ENCODE measurements at places on chromosomes 6 and 20. TPM values are rescaled to one million over a fixed set of nuclear protein-coding genes. Genes with fewer than 3 reads are reported as not detected.

- ATAC-seq, result no peak
These were observed 11.5 kb downstream of the APCDD1L start for GRCh38 chr20:58503668-58504067.

- ATAC-seq, result no peak
These were observed 19.5 kb downstream of the TMEM151B start for GRCh38 chr6:44289726-44290260.

GRCh38 chr6:33856655-33857054 is 52.9 kb upstream of the MLN start:
- ATAC-seq, result no peak

- ATAC-seq, result no peak
These were observed 42.8 kb downstream of the METTL24 start for GRCh38 chr6:110315207-110315868.

GRCh38 chr6:7006515-7007191 is 101.1 kb upstream of the RREB1 start:
- no peak for ATAC-seq

DNA sequence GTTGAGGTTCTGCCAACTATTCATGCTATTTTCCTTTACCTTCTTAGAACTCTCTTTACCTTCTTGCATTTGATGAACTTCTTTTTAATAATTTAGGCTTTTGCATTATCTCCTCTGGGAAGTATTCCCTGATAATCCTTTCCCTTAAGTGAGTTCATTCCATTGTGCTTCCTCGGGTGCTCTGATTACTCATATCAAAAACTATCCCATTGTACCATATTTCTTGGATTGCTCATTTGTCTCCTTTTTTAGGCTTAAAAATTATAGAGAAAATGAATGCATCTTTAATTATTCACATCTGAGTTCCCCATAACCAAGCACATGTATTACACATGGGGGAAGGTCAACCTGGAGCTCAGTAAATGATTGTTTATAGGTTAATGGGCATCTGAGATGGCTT is 2.5 kb downstream of the CALHM4 start:
- ATAC-seq, result no peak

DNA sequence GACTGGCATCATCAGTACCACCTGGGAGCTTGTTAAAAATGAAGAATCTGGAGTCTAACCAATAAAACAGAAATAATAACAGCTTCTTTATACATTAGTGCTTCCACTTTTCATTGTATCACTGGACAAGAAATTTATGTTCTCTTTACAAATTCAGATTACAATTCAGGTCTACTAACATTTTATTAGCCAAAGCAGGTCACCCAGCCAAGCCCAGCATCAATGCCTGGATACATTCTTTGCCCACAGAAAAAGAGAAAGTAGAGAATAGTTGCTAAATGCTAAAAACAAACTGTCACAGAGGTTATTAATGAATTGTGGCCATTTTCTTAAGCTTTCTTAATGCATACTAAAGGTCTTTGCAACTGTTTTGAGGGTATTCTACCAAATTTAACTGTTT is 458.3 kb downstream of the BTBD3 start:
- ATAC-seq, result no peak

DNA sequence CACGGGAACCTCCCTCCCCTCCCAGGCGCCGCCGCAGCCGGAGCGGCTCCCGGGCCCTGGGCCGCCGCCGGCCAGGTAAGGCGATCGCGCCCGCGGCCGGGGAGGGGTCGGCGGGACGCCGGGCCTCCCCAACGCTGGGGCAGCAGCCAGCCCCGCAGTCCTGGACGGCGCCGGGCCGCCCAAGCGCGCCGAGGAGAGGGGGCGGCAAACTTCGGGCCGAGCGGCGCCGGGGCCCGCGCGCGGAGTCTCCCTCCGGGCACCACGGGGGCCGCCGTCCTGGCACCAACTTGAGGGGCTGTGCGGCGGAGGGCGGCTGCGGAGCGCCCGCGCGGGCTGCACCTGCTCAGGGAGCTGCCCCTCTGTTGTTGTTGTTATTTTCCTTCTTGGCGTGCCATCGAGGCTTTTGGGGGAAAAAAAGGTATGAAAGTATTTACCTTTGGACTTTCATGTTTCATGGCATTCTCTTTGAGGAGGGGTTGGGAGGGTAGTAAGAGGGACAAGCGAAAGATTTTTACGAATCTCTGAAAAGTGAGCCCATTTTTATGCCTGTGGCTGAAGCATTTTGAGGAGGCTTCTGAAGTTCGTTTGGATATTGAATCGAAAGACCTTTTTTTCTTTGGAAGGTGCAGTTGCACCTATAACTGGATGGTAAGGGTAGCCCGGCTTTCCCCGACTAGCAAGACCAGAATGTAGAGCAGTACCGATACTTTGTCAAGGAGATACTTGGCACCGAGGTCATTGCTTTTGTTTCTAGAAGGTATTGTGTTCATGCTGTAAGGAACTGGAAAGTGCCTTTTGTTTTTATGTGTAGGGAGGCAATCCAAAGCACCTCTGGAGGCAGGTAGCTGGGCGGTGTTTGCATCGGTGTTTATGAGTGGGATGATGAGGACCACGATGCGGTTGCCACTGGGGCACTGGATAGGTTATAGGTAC is at the start of gene RNF182:
TSS of gene RNF182 (plus strand) at position 4 of the 933 bp plus-strand sequence. CDS start 52,168 bp downstream, outside the sequence.
- ATAC-seq, result no peak

GRCh38 chr6:163249651-163250101 is 164.8 kb upstream of the QKI start:
- no peak for ATAC-seq

DNA sequence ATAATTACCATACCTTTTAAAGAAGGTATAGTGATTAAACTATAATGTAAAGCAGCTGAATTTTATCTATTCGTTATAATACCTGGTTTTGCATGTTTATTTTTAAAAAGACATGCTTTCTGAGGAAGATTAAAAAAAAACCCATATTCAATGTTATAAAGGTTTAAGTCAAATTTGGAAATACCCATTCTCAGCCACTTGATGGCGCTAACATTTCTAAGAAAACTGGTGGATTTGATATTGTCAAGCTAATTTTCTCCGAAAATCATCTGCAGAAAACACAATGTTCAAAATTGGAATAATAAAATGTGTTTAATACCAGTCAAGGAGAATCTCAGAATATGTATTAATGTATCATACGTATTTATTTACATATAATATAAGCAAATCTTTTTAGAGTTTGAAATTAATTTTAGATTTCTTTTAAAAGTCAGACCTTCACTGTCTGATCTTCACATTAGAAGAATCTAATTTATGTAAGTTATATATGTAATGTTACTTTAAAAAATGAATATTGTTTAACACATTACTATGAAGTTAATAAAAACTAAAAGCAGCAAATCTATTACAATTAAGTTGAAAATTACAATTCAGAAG is 35.0 kb downstream of the SHPRH start:
- no peak for ATAC-seq

DNA sequence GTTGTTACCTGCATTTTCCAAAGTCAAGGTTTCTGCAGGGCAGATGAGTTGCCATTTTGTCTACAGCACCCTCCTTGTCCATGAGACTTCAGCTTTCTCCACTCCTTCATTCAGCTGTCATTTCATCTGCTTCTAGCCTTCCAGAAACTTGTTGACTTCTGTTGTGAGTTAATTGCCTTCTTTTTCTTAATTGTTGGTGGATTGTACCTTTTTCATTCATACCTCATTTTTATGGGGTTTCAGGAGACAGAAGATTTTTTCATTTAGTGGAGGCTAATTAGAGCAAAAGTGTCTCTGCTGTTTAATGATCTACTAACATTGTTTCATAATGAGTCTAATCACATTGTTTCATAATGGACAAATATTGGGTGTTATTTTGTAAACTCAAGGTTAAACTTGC is 7.5 kb upstream of the SUMO4 start:
- ATAC-seq, result no peak

- peak; percentile 85 for ATAC-seq
These were observed 26.4 kb upstream of the PTGIS start for GRCh38 chr20:49594143-49594930.

GRCh38 chr6:133704371-133704770 is 184.5 kb upstream of the TCF21 start:
- ATAC-seq, result no peak

DNA sequence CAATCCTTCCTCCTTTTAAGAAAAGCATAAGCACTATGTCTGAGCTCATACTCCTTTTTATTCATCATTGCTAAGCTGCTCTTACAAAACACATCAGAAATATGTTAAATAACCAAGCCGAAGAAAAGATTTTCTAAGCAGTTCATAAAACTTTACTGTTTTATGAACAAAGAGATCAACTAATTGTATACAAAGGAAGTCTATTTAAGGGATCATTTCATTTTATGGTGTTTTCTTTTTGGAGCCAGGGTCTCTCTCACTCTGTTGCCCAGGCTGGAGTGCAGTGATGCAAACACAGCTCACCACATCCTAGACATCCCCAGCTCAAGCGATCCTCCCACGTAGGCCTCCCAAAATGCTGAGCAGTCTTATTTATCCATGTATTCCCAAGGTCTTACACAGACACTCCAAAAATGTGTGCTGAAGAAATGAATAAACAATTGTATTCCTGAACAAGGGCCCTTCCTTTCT is 9.3 kb downstream of the NUDT3 start:
- no peak for ATAC-seq

- ATAC-seq, result peak; percentile 49
These were observed 280.5 kb downstream of the SYNE1 start for GRCh38 chr6:152356662-152357061.

- ATAC-seq, result no peak
These were observed 74.4 kb downstream of the DOK5 start for GRCh38 chr20:54549658-54550326.

- peak; percentile 61 for ATAC-seq
These were observed 21.1 kb downstream of the SESN1 start for GRCh38 chr6:109073344-109074132.

GRCh38 chr6:139841794-139842215 is 467.4 kb upstream of the CITED2 start:
- ATAC-seq, result no peak

DNA sequence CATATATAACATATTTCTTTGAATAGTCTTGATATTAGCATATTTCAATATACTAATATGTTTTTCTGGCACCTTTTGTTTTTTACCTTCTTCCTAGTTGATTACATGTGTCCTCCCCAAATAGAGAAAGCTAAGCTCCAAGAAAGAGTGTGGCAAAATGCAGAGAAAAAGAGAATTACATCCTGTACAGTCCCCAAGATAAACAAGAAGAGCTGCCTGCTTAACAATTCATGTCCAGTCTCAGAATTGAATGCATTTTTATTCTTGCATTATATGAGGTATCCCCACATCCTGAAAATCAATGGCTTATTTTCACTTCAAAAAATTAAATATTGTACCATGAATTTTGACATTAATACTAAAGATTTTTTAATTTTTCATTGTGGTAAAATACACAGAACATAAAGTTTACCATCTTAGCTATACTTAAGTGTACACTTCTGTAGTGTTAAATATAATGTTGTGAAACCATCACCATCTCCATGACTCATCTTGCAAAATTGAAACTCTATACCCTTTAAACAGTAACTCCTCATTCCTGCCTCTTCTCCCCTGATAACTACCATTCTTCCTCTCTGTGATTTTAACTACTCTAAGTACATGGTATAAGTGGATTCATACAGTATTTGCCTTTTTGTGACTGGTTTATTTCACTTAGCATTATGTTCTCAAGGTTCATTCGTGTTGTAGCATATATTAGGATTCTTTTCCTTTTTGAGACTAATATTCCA is 490.3 kb downstream of the COL12A1 start:
- ATAC-seq, result no peak

DNA sequence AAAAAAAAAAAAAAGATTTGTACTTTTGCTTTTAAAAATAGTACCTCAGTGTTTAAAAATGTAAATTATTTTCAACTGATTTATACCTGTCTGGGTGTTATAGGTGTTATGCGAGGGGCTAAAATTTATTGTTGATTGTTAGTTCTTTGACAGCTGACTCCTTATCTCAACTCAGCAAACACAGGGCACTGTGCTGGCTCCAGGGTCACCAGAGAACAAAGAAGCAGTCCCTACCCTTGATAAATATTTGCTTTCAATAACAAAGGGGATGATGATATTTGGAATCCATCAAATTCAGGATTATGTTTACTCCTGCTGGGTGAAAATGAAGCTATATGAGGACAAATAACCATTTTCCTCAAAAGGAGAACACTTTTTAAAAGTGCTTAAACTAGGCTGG is 34.2 kb upstream of the KAT14 start:
- ATAC-seq, result no peak

DNA sequence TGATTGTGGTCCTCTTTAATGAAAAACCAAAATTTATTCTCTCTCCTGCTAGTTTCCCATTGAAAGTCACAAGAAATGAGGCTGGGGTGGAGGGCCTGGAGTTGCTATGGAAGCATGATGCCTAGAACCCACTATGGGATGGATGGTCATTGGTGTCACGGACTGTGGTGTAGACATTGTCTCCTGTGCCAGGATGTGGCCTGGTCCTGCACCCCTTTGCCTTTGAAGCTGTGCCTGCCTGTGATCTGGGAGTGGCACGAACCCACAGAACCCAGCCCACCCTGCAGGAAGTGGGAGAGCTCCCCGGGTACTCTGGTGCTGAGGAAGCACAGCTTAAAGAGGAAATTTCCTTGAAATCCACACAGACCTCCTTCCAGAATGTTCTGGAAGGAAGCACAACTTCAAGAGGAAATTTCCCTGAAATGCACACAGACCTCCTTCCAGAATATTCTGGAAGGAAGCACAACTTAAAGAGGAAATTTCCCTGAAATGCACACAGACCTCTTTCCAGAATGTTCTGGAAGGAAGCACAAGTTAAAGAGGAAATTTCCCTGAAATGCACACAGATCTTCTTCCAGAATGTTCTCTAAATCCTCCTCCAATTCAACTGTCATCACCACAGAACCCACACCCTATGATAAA is 105.6 kb downstream of the CDH26 start:
- no peak for ATAC-seq

- peak; percentile 72 for ATAC-seq
These were observed 504 bp downstream of the VPS16 start for GRCh38 chr20:2840967-2841531.

GRCh38 chr20:61803915-61804751 is 261.5 kb downstream of the TAF4 start:
- ATAC-seq, result no peak

- ATAC-seq, result no peak
These were observed 124.3 kb upstream of the TSHZ2 start for GRCh38 chr20:52847731-52848359.

- no peak for ATAC-seq
These were observed 46.6 kb downstream of the SLX4IP start for GRCh38 chr20:10481676-10482075.

Gene FRMD1
- total RNA-seq, result 0.23 TPM

Gene LY6G6D
- not detected for total RNA-seq

Gene SPATS1
- total RNA-seq, result not detected

Gene SLC35D3
- total RNA-seq, result not detected

Gene CTCFL
- not detected for total RNA-seq

Gene NAPB
- total RNA-seq, result 14.0 TPM

Gene ADAM33
- 66.0 TPM for total RNA-seq

Gene MYBL2
- total RNA-seq, result not detected

Gene RALGAPB
- total RNA-seq, result 36.1 TPM

Gene CCN2
- total RNA-seq, result 122 TPM

Gene EEF1E1
- total RNA-seq, result 47.9 TPM

Gene NQO2
- 32.8 TPM for total RNA-seq

Gene PNLDC1
- not detected for total RNA-seq

Gene TSHZ2
- total RNA-seq, result 21.3 TPM

Gene NKAPL
- total RNA-seq, result 4.8 TPM

Gene VWA7
- 0.54 TPM for total RNA-seq
